Stimulated activated CD4-positive, alpha-beta T cell treated with anti-CD3 and anti-CD28 coated beads, TNF-alpha, amount 100 ng/mL, for 48 hours (primary cell): ENCODE measurements at places on chromosomes 16 and 17.

DNA sequence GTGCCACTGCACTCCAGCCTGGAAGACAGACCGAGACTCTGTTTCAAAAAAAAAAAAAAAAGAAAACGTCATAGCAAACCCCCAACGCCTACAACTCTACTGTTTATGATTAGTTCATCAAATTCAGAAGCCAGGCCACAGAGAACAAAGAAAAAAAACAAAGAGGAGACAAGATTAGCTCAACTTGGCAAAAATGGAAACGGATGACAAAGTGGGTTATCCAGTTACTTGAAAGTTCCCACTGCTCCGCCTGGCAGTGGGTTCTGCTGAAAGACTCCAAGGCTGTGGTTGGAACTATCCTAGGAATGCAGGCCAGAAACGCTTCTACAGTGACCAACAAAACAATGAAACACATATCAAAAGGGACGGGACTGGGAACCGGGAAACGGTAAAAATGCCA lies 53.1 kb downstream of the MRM3 start:
- no peak for DNase-seq

GRCh38 chr16:89973654-89974335 lies 25.2 kb downstream of the DEF8 start:
- DNase-seq, result no peak

- DNase-seq, result no peak
Measured at GRCh38 chr16:1458977-1459341, 14.6 kb upstream of the CCDC154 start.

DNA sequence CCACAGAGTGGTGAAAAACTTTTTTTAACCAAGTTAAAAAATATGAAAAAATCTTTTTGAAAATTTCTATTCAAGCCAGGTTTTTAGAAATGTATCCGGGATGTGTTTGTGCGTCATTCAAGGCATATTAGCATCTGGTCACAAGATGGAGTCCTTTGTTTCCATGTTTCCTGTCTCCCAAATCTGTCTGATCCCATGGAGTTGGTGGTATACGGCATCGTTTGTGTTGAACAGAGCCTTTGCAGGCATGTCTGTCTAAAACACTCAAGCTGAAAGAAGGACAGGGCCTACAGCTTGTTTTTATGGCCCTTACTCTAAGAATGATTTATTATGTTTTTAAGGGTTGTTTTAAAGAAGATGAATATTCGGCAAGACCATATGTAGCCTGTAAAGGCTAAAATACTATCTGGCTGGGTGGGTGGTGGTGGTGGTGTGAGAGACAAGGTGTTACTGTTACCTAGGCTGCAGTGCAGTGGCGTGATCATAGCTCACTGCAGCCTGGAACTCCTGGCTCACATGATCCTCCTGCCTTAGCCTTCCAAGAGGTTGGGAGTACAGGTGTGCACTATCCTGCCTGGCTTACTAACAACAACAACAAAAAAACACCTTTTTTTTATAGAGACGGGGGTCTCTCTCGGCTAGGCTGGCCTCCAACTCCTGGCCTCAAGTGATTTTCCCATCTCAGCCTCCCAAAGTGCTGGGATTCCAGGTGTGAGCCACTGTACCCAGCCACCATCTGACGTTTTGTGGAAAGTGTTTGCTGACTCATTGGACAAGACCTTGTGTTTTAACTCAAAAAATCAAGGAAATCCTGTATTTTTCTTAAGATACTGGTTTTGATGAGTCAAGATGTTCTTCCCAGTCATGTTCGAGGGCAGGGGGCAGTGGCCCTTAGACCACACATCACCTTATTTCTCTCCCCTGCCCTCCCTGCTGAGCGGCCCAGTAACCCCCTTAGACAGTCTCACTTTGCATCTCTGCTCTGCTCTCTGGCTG lies 52.2 kb downstream of the NDE1 start:
- DNase-seq, result no peak

- no peak for DNase-seq
Measured at GRCh38 chr16:62254372-62254771, 218.1 kb upstream of the CDH8 start.

DNA sequence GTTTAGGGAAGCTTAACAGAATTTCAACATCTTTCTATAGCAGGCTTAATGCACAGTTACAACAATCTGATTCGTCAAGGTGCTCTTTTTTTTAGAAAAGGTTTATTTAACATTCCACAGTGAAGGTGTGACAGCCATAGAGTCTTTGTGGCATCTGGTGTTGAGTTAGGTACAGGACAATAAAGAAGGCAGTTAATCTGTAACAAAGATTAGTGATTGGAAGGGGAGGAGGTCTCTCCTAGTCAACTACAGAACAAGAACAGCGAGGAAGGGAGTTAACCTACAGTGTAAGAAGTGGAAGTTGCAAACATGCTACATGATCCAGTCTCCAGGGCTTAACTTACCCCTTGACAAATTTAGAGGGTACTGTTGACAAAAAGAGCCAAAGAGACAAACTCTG lies 3.0 kb upstream of the ZDHHC7 start:
- no peak for DNase-seq

GRCh38 chr17:7219812-7220592 lies at the start of the genes ACADVL and DLG4:
Gene ACADVL (plus strand): TSS chr17:7219938. CDS start chr17:7219985, 47 bp downstream.
Gene DLG4 (minus strand): TSS chr17:7219836.
- peak; percentile 74 for DNase-seq
